ENCODE measurements at places on chromosomes 7 and 10.

DNA sequence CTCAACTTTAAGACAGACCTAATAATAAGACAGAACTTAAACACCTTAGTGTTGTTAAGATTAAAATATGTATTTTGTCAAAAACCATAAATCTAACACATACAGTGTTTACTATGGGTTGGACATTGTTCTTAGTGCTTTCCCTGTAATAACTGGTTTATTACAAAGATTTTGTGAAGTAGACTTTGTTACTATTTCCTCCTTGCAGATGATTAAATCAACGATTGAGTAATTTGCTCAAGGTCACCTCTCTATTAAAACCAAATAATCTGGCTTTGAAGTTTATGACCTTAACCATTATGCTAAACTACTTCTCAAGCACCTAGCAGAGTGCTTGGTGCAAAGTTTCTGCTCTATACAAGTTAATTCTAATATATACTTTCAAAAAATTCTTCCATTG lies 102.7 kb upstream of the FAM3C start:
- no peak for DNase-seq

- DNase-seq = no peak
These were observed 235.2 kb downstream of the DGKI start for GRCh38 chr7:137611606-137612005.

DNA sequence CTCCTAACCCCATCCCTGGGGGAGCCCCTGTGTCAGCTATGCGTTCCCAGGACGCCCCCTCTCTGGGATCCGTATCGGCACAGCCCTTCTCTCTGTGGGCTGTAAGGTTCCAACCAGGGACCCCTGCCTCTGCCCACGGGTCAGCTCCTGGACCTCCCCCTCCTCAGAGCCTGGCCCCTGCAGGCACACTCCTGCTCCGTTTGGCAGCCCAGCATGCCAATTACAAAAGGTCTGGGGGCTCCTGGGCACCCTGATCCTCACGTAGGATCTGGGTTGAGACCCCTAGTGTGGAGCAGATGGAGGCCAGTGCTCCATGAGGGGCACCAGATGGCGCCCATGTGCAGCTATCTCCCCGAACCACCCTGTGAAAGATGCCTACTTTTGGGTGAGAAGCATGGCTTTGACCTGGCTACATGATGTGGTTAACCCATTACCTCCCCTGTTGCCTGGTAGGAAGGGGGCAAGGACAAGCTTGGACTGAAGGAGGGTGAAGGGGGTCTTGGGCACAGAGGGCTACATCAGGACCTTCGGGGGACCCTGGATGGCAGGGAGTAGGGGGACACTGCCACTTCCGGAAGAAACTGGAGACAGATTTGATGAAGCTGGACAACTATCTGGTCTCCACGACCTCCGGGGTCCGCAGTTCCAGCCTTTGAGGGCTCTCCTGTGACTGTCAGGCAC lies 9.0 kb downstream of the TACR2 start:
- no peak for DNase-seq

GRCh38 chr10:122997864-122998263 lies 10.7 kb downstream of the IKZF5 start:
- no peak for DNase-seq

DNA sequence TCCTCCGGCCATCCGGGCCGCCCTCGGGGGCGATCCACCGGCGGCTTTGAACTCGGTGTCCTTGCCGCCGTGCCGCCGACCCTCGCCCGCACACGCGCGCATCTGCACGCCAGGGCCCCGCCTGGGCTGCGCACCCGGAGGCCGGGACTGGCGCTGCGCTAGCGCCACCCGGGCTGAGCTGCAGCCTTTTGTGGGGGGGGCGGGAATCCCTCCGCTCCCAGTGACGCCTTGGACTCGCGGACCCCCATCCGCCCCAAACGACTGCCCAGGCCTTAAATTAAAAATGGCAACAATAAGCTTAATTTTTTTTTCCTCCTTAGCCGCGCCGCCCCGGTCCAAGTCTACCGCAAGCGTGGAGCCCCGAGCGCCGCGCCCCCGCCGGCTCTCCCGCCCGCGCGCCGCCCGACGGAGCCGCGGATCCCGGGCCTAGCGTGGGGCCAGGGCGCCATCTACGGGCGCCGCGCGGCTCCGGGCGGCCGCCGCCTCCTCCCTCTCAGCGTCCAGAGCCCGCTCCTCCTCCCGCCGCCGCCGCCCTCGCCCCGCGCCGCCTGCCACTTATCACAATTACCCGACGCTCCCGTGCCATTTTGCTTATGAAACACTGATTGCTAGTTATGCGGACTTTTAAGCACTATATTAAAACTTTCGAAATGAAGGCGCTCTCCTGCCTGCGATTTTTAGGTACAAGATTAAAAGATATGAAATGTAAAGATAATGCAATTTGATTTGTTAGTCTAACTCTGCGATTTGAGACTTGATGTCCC lies 7.5 kb upstream of the EBF3 start:
- peak; percentile 29 for DNase-seq

DNA sequence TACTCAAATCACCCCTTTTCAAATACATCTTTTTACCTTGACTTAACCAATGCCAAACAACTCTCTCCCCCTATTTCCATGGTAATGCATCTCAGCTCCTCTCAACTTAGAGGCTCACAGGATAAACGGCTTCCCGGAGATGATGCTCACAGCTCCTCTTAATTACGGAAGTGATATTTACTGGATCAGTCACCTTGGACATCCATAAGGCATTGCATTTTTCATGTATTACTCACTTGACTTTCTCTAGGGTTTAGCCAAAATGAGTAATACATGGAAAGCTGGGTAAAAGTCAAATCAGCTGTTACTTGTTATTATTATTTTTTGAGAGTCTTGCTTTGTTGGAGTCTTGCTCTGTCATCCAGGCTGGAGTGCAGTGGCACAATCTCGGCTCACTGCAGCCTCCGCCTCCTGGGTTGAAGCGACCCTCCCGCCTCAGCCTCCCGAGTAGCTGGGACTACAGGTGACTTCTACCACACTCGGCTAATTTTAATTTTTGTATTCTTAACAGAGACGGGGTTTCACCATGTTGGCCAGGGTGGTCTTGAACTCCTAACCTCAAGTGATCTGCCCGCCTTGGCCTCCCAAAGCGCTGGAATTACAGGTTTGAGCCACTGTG lies 73.3 kb upstream of the RHEB start:
- DNase-seq = no peak

- DNase-seq = no peak
These were observed 107.7 kb upstream of the RET start for GRCh38 chr10:42969147-42969546.

DNA sequence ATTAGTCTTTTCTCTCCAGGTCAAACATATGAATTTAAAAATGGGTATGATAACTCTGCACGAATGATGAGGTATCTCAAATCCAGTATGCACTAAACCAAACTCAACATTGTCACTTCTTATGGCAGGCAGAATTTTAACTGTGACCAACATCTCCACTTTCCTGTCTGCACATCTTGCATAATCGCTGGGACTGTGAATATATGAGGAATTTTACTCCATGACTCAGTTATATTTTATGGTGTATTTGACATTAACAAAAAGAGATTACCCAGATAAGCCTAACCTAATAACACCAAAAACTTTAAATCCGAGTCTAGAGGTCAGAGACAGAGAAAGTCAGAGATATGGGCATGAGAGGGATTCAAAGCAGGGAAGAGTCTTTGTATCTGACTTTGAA lies 454.5 kb upstream of the SEMA3D start:
- DNase-seq = no peak

DNA sequence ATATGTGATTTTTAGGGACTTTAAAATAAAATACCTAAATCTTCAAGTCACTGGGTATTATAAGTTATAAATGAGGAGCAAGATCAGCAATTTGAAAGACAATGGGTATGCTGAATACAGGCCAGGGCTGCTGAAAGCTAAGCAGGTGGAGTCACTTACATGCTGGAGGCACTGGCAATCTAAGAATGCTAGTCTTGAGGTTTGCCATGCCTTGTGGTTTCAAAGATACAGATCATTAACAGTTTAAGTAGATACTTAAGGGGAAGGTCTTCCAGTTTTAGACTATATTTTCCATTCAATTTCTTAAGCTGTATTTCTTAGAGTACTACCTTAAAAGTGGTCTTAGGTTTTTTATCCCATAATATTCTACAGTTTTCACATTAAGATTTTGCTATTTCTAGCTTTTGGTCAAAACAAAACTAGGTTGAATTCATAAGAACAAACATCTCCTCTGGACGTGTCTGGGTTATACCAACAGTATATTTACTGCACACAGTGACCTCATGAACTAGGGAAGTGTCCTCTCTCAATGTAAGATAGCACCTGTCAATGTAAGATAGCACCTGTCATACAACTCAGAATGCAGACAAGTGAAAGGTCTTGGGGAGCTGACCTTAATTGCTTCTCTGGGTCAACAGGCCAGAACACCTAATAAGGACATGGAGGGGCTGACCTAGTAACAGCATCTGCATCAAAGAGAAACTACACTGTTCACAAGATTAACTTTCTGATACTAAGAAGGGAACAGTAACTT lies 2.0 kb downstream of the SRI start:
- no peak for DNase-seq

DNA sequence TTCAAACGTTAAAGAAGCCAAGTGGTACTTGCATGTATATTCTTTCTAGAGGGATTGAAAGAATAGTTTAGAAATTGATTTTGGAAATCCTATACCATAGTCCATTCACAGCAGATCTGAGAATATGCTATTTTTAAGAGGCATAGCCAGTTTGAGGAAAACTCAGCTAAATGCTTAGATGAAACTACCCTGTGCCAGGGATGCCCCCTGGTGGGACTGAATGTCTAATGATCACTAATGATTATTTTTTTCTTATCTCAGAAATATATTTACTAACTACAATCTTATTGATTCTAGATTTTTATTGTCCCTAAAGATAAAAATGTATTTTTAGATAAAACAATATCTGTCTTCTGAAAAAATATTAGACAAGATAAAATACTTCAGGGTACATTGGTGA lies 844.9 kb upstream of the PHF14 start:
- no peak for DNase-seq

DNA sequence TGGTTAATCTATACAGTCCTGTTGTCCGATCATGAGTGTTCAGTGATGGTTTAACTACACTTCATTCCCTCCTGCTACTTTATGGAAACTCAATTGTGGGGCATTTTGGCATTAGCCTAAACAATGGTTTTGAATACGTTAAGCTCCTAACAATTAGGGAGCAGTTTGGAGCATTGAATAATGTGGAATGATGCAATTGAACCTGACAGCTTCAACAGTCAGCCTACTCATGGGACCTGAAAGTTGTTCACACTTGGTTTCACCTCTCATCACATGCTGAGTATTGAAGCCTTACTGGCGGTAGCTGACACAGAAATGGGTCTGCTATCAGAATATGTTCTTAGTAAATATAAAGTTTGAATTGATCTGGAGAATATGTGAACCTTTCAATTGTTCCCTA lies 186.1 kb downstream of the MLLT10 start:
- DNase-seq = no peak

DNA sequence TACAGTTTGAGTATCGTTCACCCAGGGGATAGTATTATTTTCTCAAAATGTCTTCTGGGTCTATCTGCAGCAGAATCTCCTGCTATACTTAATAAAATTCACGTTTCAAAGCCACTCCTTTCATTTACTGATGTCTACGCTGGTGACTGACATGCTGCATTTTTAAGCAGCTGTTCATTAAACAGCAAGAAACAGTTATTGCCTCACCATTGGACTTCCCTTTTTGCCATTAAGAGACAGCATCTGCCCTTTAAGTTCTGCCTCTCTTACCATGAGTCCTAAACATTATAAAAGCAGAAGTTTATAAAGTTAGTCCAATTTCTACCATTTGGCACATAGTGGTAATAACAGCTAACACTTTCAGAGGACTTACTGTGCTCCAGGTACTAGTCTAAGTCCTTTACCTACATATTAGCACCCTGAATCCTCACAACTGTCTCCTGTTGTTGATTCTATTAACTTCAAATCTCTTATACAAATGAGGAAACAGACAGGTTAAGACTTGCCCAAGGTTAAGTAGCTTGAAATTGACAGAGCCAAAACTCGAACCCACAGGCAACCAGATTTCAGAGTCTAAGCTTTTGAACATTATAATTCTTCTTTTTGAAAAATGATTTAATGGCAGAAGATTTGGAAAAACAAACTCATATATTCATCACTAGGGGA lies 169.5 kb downstream of the SNX13 start:
- no peak for DNase-seq

DNA sequence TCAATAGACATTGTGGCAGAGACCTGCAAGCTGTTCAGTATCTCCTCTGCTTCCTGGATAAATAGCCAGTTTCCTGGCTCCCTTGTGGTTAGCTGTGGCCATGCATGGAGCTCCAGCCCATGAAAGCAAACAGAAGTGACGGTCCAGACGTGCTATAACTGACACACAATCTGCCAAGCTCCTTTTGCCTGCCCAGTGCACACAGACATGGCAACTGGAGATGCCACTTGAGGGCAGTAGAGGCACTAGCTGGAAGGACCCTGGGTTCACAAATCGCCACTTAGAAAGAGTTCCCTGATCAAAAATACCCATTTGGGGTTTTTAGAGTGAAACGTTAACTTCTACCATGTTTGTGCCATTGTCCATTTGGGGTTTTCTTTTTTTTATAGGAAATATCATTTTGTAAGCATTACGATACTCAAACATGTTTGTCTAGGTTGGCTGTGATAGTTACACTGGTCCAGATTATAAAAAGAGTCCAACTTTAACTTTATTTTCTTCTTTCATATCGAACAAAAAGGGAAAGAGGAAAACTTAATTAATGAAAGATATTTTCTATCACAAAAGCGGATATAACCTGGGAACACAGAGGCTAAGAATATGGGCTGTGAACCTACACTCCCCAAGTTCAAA lies 31.3 kb downstream of the KIN start:
- no peak for DNase-seq

GRCh38 chr10:63562391-63562790 lies 41.2 kb downstream of the REEP3 start:
- no peak for DNase-seq

DNA sequence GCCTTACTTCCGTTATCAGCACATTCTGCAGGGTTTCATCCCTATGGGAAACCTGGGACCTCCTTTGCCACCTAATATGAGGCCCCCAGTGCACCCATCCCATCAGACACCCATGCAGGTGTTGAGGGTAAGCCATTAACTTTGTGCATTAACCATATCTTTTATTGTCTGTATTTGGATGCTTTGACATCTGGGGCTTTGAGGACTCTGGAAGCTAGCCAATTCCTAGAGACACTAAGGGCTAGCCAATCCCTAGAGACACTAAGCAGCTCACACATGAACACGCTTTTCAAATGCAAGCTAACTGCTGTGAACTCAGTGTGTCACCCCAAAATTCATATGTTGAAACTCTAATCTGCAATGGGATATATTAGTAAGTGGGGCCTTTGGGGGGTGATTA lies 272.5 kb upstream of the COBL start:
- DNase-seq = no peak

GRCh38 chr7:142787783-142788182 lies 17.0 kb downstream of the PRSS2 start:
- DNase-seq = no peak

DNA sequence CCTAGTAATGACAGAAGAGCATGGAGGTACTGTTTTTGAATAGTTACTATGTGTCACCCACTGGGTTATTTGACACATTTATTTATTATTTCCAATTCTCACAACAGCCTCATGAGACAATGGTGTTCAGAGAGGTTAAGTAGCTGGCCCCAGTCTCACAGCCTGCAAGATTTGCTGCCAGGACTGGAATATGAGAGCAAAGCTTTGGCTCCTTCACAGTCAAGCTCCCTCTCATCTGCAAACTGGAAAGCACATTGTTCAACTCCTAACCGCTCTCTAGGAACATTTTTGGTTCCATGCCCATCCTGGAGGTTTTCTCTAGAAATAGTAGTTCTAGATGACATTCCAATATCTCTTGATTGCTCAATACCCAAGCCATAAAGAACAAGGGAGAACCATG lies 75.5 kb upstream of the CXCL12 start:
- DNase-seq = no peak

- DNase-seq = peak; percentile 86
These were observed 23.6 kb downstream of the ST8SIA6 start for GRCh38 chr10:17430647-17431355.

All from ovary (tissue), 10 donors.